ENCODE measurements at places on chromosomes 12 and 14.

- DNase-seq = no peak
These were observed 45.2 kb downstream of the GXYLT1 start for GRCh38 chr12:42099433-42099832.

DNA sequence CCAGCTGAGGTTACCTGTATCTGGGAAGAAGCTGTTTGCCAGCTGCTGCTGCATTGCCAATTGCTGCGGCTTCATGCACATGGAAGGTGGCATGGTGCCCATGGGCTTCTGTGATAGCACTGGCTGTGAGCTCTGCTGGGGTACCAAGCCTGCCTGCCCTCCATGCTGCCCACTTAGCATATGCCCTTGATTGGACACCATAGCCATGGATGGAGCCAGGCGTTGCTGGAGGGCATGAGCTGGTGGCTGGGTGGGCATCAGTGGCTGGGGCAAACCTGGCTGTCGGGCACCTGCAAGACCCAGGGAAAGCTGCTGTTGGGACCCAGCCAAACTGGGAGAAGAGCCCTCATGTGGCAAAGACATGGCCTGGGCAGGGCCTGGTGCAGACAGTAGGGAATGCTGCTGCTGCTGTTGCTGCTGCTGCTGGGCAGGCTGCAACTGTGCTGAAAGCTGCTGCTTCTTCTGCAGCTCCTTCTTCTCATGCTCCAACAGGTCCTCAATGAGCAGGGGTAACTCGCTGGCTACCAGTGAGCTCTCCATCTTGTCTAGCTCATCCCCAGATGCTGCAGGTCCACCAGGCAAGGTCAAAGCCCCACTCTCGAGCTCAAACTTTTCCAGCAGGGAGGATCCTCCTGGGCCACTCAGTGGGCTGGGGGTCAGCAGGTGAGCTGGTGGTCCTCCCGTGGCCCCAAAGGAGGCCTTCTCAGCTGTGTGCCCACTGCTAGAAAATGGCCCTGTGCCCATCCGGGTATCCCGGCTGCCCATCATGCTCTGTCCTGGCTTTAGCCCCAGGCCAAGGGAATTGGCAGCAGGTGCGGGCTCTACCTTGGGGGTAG is 18.8 kb upstream of the PRKAG1 start:
- no peak for DNase-seq

DNA sequence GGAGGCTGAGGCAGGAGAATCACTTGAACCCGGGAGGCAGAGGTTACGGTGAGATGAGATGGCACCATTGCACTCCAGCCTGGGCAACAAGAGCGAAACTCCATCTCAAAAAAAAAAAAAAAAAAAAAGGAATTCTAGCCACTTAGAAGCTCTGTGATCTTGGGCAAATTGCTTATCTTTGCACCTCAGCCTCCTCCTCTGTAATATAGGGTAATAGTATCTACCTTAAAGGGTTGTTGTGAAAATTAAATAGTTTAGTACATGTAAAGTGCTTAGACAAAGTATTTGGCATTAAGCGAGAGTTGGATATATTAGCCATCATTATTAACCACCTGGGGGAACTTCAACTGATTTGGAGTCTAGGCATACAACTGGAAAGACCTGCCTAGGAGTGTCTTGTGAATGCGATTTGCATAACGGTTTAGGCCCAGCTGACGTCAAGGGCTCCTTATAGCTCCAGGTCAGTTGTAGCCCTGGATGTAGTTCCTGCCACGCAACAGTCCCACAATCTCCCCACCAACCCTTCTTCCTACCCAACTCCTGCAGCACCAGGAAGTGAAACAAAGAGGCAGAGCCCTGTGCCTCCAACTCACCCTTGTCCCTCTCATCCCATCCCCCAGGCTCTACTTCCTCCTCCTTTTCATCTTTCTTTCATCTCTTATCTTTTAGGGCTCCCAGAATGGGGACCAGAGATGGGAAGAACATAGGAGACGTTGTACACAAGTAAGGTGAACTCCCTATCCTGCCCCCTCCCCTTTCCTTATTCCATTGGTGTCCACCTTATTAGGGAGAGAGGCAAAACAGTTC is 2.1 kb upstream of the IL23A start:
- DNase-seq = no peak

- DNase-seq = no peak
These were observed 10.9 kb upstream of the ZNF740 start for GRCh38 chr12:53169644-53170043.

DNA sequence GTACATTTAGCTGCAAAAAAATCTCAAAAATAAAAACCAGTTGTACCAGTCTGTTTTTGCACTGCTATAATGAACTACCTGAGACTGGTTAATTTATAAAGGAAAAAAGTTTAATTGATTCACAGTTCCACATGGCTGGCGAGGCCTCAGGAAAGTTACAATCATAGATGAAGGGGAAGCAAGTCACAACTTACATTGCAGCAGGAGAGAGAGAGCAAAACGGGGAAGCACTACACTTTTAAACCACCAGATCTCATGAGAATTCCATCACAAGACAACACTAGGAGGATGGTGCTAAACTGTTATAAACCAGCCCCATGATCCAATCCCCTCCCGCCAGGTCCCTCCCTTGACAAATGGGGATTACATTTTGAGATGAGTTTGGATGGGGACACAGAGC is 186.0 kb downstream of the TMTC3 start:
- DNase-seq = no peak

All from GM18507 (cell line).